Urinary bladder (tissue), 4 donors: ENCODE measurements at places on chromosomes 3 and 15.

DNA sequence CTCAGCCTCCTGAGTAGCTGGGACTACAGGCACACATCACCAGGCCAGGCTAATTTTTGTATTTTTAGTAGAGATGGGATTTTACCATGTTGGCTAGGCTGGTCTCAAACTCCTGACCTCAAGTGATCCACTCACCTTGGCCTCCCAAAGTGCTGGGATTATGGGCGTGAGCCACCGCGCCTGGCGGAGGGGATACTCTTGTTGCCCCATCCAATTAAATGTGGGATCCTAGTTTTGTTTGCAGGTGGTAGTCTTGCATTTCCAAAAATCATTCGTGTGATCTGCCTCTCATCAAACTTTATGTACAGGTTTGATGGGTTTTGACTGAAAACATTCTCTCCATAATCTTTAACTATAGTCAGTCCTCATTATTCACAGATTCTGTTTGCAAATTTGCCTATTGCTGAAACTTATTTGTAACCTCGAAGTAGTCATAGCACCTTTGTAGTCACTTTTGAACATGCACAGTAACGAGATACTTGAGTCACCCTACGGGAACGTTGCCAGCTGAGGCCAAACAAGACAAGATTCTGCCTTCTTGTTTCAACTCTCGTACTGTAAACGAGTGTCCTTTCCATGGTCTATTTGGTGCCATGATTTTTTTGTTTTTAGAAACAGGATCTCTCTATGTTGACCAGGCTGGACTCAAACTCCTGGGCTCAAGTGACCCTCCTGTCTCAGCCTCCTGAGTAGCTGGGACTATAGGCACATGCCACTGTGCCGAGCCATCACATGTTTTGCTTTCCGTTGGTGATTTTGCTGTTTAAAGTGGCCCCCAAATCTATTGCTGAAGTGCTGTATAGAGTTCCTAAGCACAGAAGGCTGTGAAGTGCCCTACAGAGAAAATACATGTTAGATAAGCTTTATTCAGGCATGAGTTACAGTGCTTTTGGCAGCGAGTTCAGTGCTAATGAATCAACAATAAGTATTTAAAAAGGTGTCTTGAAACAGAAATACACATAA, 8.1 kb upstream of the MAPK6 start:
- no peak for DNase-seq

- DNase-seq = no peak
These were observed at the start of gene LIPH for GRCh38 chr3:185552358-185552877. LIPH (minus strand) TSS chr3:185552588; CDS start chr3:185552471, 117 bp downstream.

- DNase-seq = no peak
These were observed 22.0 kb upstream of the NANOGP8 start for GRCh38 chr15:35107122-35107521.

GRCh38 chr3:39290255-39290654, 10.4 kb upstream of the CX3CR1 start:
- DNase-seq = no peak

DNA sequence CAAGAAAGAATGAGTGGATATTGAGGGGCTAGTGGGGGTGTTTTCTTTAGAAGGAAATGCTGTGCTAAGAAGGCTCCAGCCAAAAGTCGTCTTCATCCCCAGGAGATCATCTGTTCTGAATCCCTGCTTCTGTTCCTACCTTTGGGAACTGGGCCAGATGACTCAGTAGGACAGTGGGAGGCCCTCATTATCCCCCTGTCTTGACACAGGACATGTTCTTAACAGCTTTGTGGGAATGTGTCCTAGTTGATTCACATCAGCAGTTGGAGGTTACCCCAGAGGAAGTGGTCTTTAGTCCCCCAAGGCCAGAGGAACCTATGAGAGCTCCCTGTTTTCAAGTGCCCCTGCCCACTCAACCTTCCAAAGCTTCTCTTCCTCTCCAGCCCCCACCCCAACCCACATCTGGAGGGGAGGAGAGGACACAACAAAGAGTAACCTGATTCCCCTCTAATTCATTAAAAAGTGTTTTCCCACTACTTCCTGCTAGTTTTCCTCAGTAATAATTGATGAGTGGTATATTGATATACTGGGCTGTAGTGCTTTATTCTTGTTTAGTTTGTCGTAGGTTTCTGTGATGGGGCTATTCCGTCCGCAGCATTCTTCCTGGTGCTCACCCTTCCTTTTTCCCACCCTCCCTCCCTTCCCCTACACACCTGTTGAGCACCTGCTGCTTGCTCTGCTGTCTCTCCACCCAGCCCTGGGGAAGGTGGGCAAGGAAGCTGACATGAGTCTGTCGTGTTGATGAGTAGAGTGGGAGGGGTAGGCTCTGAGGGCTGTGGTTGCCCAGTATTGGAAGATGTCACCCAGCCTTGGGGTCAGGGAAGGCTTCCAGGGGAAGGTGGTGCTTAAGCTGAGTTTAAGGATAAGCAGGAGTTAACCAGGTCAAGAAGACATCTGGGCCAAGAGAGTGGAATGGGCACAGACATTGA, 9.3 kb downstream of the PXYLP1 start:
- no peak for DNase-seq

DNA sequence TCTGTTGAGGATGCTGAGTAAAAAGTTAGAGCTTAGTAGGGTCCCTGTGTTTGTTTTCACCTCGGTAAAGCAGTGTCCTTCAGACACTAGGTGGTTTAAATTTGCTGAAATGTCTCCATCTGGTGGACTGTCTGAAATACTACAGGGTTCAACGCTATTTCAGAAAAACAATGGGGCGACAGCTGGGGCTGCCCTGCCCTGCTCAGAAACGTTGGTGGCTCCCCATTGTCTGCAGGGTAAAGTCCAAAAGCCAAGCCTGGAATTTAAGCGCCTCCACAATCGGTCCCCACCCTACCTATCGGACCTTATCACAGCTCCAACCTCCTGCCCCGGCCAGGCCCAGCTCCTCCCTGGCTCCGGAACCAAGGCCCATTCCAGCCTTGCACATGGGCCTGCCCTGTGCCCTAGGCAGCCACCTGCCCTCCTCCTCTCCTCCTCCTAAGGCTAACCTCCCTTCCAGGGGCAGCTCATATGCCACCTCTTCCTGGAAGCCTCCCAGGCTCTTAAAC, 4.3 kb upstream of the TSEN2 start:
- DNase-seq = no peak

GRCh38 chr3:116473602-116474001, 28.3 kb upstream of the LSAMP start:
- no peak for DNase-seq

DNA sequence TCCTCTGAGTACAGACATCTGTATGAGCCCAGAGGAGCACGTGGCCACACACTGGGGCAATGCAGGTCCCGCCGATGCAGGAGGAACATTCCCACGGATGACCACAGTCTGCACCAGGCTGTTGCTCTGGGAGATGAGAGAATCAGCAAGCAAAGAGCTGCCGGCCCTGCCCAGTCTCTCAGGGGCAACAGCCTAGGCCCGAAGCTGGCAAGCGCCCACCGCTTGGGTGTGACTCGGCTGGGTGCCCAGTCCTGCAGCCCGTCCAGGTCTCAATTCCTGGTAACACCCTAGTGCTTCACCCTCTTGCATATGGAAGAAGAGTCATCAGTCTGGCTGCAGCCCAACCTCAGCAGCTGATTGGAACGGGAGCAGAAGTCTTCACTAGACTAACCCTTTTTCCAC, 153.7 kb upstream of the HES1 start:
- no peak for DNase-seq

GRCh38 chr15:27573805-27574485, 525.2 kb downstream of the OCA2 start:
- DNase-seq = no peak

- no peak for DNase-seq
These were observed 29.6 kb upstream of the FNDC3B start for GRCh38 chr3:172009803-172010202.

- no peak for DNase-seq
These were observed 49.0 kb downstream of the PBRM1 start for GRCh38 chr3:52636673-52637072.

- DNase-seq = no peak
These were observed 332.9 kb upstream of the RASGRP1 start for GRCh38 chr15:38897551-38897950.

DNA sequence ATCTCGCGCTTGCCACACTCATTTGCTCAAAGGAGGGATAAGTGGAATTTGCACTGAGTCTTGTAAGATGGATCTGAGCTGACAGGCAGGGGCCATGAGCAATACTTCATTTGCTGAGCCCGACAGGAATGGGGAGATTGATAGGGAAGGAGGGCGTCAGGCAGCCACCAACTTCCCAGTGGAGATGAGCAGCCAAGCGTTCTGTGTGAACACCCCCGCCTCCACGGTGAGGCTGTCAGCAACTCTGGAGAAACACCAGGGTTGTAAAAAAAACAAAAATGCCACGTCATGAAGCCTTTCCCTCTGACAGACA, 36.8 kb downstream of the TLE3 start:
- no peak for DNase-seq

GRCh38 chr3:188339410-188340295, 185.7 kb downstream of the LPP start:
- DNase-seq = no peak
